ENCODE measurements at places on chromosomes 1 and 21.

DNA sequence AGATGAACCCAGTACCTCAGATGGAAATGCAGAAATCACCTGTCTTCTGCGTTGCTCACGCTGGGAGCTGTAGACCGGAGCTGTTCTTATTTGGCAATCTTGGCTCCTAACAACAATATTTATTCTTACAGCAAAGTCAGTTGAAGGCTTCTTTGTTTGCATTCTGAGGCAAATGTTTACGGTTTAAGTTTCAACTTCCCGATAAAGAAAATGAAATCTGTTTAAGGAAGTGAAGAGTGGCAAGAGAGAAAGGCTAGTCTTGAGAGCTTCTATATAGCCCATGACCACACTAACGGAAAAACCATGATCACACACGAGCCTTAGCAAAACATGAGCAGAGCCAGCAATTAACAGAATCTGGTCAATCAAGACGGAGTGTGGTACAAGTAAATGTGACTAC, 122.6 kb upstream of the ZNHIT6 start:
- DNase-seq = no peak

DNA sequence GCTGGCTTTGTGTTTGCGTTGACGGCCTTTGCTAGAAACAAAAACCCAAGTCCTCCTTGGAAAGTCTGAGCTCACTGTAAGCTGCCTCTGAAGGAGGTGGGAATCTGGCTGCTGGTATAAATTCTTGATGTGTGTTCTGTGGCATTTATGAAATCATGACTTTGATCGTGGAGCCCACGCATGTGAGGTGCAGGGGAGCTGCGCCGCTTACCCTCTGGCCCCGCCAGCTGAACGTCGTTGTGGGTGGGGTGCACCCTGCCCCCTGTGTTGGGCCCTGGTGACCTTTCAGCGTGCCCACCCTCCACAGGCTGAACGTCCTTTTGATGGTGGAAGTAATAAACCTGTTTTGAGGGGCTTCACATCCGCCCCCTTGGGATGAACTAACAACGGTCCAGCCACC, 21.2 kb upstream of the DIP2A start:
- DNase-seq = no peak

- DNase-seq = no peak
These were observed 20.4 kb upstream of the LAMC1 start for GRCh38 chr1:183002797-183003196.

DNA sequence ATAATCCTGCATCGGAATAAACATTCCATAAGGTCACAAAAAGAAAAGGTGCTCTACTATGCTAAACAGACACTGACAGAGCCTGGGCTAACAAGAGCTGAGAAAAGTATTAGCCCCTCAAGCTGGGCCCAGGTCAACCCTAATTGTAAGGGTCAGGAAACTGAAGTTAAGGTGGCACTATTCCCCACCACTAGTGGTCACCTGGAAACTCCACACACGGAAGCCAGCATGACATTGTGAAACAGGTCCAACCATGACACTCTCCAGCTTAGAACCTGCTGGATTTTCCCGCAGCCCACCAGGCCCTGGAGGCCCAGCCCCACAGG, 1.2 kb downstream of the PTTG1IP start:
- DNase-seq = no peak

GRCh38 chr1:186682736-186683135, 2.5 kb upstream of the PTGS2 start:
- no peak for DNase-seq

DNA sequence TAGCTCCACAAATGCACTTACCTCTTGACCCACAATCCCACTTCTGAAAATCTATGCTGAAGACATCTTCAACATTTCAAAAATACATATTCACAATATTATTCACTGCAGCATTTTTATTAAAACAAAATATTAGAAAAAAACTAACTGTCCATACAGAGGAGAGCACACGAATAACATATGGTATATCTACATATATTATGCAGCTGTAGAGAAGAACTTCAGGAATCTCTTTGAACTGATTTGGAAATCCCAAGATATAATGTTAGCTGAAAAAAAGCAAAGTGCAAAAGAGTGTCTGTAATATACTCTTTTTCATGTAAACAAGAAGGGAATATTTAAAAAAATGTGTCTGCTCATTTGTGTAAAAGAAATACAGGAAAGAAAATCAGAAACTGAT, 11.5 kb downstream of the IPO9 start:
- DNase-seq = no peak

DNA sequence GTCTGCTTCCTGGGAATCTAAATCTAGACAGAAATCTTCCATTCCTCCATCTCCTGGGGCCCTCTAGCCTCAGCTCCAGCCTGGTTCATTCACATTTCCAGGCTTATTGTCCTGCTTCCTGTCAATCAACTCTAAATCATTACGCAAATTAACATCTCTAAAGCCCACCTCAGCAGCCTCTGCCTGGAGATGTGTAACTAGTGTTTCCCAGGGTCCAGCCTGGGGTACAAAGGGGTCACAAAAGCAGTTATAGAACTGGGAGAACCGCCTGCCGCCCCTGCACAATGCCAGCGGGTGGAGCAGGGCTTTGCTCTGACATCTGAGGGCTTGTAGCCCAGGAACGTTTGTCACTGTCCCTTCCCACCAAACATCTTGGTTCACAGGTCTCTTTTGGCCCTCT, 373.5 kb downstream of the RRAGC start:
- DNase-seq = no peak

DNA sequence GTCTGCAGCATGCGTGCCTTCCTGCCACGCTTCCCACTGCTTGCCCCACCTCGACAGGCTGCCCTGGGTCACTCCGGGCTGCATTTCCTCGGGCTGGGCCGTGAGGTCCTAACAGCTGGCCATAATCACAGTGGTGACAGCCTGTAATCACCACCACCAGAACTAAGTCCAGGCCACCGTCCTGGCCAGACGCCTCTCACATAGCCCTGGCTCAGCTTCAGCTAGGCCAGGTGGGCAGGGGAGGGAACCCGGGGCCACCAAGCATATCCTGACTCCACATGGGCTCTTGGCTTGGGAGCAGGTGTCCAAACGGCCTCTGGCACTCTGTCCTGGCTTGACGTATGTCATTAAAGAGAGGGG, 229.5 kb downstream of the TRABD2B start:
- DNase-seq = no peak

DNA sequence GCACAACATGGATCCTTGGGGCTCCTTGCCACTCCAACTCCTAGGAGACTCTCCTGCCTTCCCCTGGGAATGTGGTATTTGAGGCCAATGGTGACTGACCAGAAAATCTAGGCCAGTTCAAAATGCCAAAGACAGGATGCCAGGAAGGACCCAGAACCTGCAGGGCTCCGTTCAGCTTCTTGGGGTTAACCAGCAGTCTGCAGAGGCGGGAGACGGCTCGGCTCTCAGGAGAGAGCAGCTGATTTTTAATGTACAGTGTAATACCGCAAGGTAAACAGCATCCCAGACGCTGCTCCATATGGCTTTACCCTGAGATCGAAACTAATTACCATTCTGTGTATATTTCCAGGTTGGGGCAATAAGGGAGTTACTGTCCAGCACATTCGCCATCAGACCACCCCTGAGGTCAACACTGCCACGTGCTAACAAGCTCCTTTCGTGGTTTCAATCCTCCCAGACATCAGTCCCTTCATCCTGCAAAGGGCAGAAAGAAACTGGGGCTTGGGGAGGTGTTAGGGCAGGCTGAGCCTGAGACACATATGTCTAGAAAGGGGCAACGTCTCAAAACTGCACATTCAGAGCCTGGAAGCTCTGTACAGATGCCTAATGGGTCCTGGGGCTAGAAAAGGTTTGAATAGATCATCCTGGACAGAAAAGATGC, 16.7 kb downstream of the ITPKB start:
- no peak for DNase-seq
